Mesenchymal stem cell (in vitro differentiated cells and primary cell): ENCODE measurements at places on chromosomes 1 and 21.

DNA sequence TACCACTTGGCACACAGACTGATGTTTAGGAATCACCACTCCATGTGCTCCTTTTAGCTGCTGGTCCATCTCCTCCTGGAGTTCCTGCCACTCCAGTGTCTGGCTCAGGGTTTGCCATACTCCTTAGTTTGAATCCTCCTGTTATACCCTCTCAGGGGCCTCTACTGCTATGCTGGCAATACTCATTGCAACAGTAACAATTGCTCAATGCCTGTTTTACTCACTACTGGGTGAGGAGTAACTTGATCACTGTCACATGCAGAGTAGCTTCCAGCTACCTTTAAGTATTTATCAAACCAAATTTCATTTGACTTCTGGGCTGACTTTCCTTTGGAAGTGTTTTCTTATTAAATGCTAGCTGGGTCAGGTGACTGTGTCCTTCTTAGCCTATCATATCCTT, 107.2 kb upstream of the WLS start:
- DNase-seq = peak; percentile 70

DNA sequence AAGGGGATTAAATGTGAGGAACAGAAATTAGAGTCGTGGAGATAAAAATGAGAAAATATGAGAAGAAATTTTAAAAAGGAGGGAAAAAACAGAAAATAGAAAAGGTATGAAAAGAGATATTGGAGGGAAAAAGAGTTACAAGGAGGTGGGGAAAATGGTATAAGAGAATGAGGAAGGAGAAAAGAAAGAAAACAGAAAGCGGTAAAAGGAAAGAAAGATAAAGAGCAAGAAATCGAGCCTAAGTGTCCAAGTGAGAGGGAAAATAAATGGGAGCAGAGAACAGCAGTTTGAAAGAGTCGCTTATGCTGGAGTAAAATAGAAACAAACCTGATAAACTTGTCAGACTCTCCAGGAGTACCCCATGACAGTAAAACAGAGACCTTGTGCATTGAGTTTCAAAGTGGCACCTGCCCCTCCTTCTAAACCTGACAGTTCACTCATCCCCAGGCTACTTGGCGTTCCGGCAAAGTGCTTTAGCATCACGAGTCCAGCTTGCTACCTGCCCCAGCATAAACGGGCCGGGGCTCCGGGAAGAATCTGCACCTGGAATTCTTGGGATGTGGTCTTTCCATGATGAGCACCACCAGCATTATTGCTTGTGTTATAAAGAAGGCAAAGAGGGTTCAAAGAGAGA, 585 bp downstream of the NEGR1 start:
- no peak for DNase-seq

DNA sequence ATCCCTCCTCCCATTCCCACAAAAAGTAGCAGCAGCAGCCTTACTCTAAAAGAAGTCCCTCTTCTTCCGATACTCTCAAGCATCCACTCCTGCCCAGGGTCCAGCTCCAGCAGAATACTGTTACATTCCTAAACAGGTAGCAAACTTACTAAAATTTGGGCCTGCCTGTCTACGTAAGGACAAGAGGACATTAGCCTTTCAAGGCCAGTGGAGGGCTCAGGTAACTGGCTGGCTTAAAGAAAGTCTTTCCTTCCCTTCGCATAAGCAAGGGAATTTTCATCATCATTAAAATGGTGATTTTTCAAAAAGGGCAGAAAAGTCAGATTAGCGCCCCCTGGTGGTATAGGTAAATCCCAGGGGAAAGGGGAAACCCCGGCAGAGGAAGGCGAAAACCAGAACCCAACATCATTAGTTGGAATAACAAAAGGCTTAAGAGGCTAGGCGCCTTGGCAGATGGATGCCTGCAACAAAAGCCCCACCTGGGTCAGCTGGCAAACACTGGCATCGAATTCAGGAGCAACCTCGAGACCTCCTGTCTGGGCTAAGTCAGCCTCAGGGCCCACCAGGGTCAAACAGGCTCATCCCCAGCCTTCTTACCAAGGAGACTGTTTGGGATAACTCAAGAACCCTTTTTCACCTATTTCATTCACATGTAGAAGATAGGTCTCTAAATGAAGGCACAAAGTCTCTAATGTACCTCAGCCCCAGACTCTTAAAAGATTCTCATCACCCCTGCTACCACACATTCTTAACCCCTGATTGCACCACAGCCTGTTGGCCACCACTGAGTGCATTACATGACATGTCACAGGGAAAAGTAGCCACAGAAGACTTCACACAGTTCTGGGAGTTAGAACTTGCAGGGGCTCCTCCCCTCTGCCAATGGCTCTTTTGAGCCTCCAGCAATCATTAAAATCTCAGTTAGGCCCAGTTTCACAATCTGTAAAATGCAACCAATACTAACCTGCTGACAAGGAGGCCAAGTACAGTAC, 36.7 kb downstream of the ERI3 start:
- peak; percentile 57 for DNase-seq

DNA sequence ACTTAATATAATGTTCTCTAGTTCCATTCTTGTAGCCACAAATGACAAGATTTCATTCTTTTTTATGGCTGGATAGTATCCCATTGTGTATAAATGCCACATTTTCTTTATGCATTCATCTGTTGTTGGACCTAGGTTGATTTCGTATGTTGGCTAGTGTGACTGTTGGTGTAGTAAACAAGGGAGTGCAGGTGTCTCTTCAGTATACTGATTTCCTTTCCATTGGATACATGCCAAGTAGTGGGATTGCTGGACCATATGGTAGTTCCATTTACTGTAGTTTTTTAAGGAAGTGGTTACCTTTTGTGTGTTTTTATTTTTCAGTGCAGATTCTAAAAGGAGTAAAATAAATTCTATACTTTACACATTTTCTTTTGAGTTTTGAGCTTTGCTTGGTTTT, 5.7 kb downstream of the PARK7 start:
- no peak for DNase-seq

GRCh38 chr1:204320382-204320804, 39.3 kb downstream of the PLEKHA6 start:
- peak; percentile 94 for DNase-seq

GRCh38 chr1:10522322-10522860, 47.6 kb downstream of the PEX14 start:
- DNase-seq = no peak

GRCh38 chr21:42358937-42359336, 7.4 kb downstream of the TFF1 start:
- DNase-seq = no peak

- DNase-seq = no peak
Observed at GRCh38 chr1:204483791-204484190, 10.8 kb downstream of the PIK3C2B start.

DNA sequence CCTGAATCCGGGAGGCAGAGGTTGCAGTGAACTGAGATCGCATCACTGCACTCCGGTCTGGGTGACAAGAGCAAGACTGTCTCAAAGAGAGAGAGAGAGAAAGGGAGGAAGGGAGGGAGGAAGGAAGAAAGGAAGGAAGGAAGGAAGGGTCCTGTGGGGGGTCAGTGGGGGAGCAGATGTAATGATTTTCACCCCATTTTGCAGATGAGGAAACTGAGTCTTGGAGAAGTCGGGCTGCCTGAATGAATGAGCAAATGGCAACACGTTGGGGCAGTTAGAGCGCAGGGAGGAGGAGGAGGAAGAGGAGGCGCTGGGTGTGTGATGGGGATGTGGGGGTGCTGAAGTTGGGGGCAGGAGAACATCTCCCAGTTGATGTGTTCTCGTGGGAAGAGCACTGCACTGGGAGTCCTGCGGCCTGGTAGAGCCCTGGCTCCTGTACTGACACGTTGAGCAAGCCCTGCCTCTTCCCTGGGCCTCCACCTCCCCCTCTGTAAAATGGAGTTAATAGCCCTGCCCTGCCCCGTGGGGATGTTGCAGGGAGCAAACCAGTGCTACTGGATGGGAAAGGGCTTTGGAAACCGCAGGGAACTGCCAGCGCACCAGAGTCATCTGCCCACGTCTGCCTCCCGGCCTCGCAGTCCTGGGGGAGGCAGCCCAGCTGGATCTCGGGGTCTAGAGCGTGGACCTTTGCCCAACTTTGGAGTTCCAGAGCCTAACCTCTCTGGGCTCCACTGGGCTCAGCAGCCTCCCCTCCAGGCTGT, 103.2 kb upstream of the CASZ1 start:
- DNase-seq = no peak

- DNase-seq = no peak
Observed at GRCh38 chr1:185464777-185465176, 147.7 kb upstream of the IVNS1ABP start.

DNA sequence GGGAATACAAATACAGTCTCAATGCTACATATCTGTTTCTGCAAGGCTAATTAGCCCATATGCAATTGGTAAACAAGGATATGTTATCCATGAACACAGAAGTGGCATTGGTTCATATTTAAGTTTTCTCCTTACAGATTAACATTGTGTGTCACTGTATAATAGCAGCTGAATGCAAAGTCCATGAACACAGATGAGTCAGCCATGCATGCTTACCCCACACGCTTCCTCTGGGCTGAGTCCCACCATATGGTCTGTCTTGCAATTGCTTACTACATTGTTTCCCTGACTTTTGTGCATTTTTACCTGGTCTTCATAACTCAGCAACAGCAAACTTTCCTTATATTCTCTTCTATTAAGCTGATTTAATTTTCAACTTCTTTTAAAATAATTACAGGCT, 41.5 kb upstream of the TSNAX start:
- peak; percentile 49 for DNase-seq

- DNase-seq = no peak
Observed at GRCh38 chr1:45501505-45501859, 1.4 kb downstream of the MMACHC start.

GRCh38 chr1:178189814-178190213, 95.9 kb downstream of the RASAL2 start:
- peak; percentile 42 for DNase-seq

GRCh38 chr1:48846441-48846840, 69.8 kb upstream of the BEND5 start:
- DNase-seq = no peak

- DNase-seq = no peak
Observed at GRCh38 chr1:52502789-52503188, 50.1 kb downstream of the TUT4 start.

DNA sequence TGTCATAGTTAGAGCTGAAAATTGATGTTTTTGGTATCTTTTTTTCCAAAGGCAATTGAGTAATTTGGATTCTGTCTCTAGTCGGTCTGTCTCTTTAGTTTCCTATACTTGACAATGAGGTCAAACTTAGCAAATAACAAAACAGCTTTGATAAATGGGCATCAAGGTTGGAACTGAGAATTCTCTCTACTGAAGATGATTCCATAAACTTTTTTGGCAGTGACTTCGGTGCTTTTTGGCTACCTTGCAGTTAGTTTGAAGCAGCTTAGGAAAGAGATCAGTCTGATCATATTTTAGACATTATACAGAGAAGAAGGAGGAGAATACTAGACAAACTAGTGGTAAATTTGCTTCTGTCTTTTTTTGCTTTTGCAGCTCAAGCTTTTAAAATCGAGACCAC, 559 bp downstream of the VCAM1 start:
- no peak for DNase-seq

DNA sequence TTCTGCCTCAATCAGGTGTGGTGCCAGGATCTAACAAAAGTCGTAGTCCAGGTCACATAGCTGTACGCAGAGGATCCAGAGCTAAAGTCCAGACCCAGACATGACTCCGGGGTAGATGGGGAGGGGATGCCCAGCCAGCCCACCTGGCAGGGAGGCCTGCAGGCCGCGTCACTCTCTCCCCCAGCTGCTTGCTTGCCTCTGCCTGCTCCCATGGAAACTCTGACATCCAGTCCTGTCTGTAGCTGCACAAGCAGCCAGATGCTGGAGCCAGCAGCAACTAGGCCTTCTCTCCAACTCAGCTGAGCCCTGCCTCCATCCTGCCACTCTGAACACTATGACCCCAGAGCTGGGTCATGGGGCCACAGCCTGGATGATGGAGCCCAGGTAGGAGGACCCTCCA, 8.1 kb downstream of the COL8A2 start:
- DNase-seq = no peak

DNA sequence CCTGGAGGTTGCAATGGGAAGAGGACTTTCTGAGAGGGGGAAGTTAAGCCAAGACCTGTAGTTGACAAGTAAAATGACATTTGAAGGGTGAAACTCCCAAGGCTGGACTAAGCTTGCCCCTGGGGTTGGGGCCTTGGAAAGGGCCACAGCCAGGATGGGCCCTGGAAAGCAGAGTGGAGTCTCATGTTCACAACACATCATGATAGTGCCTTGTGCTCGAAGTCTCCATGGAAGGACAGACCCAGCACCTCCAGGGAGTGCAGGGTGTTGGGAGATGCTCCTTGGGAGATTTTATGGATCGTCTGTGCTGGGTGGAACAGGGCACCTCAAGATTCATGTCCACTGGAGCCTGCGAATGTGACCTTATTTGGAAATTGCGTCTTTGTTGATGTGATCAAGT, 55.6 kb upstream of the ACTRT2 start:
- no peak for DNase-seq

DNA sequence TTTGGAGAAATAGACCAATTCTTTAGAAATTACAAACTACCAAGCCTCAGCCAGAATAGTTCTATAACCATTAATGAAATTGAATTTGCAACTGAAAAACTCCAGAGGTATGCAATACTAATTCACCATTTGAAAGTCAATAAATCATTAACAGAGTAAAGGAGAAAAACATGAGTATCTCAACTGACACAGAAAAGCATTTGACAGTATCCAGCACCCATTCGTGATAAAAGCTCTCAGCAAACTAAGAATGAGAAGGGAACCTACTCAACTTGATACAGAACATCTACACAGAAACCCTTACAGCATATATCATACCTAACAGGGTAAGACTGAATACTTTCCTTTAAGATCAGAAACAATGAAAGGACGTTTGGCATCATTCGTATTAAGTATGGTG, 54.3 kb downstream of the ST6GALNAC5 start:
- DNase-seq = no peak

DNA sequence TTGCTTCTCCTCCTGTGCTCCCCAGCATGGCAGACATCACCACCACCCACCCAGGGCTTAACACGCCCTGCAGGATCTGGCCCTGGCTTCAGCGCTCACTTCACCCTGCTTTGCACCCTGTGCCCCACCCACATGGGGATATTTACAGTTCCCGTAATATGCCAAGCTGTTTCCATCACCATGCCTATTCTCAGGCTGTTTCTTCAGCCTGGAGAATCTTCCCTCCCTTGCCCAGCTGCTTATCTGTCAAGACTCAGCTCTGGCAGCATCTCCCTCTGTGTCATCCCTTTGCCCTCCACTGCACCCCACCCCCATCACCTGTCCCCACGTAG, 3.6 kb upstream of the AHCYL1 start:
- DNase-seq = no peak

- peak; percentile 55 for DNase-seq
Observed at GRCh38 chr1:111030590-111030989, 66.9 kb upstream of the LRIF1 start.

- peak; percentile 87 for DNase-seq
Observed at GRCh38 chr1:156898161-156898566, 4.6 kb downstream of the PEAR1 start.
